ENCODE measurements at places on chromosomes 2 and 18.

DNA sequence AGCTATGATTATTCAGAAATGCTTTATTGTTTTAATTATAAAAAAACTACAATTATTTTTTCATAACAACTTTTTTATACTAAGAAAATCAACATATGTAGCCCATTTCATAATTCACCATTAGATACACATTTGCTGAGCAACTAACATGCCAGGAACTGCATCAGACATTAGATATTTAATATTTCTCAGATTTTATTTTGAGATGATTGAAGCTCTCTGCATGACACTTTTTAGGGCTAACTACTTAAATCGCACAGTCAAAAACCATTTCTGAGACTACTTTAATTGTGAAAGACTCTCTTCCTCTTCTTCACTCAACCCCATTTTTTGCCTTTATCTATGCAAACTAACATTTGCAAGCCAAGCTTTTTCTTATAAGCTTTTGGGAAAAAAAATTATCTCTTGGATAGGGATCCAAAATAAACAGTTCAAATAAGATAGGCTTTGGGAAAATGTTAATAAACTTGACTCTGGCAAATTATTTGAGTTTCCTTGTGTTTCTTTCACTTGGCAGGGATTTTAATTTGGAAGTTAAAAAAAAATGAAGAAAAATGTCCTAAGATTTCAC lies 9.1 kb upstream of the COL3A1 start:
- DNase-seq, result no peak

DNA sequence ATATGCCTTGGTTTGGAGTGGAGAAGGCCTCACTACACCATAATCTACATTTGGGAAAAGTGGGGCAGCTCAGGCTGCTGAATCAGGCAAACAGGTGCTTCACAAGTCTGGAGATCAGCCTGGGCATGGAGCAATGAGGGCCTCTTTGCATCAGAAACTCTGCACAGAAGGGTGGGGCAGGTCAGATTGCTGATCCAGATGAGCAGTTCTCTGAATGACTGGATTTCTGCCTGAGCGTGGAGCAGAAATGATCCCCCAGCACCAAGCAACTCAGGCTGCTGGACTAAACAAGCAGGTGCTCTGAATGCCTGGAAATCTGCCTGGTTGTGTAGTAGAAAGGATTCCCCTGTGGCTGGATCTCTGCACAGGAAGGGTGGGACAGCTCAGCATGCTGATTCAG lies 605.3 kb upstream of the ZNF804A start:
- no peak for DNase-seq

GRCh38 chr18:74486119-74486849 lies 9.9 kb upstream of the CNDP2 start:
- DNase-seq, result no peak

DNA sequence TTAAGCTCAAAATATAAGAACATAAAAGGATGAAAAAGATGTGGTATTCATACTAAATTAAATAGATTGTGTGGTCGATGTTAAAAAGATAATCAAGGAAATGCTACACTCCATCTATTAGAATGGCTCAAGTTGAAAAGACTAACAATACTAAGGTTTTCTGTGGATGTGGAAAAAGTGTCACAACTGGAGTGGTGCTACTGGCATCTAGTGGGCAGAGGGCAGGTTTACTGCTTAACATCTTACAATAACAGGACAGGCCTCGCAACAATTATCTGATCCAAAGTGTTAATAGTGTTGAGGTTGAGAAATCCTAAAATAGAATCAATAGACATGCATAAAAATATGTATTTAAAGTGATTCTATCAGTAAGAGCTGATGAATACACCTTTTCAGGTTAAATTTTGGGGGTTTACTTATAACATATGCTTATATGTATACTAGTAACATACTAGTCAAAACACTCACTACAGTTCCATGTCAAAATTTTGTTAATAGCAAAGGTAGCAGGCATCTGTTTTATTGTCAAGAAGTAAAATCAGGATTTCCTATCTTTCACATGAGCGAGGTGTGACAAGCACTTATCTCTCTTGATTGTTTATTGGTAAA lies 91.5 kb upstream of the TMEFF2 start:
- DNase-seq, result peak; percentile 65

GRCh38 chr2:33488715-33489540 lies 12.5 kb downstream of the RASGRP3 start:
- no peak for DNase-seq

DNA sequence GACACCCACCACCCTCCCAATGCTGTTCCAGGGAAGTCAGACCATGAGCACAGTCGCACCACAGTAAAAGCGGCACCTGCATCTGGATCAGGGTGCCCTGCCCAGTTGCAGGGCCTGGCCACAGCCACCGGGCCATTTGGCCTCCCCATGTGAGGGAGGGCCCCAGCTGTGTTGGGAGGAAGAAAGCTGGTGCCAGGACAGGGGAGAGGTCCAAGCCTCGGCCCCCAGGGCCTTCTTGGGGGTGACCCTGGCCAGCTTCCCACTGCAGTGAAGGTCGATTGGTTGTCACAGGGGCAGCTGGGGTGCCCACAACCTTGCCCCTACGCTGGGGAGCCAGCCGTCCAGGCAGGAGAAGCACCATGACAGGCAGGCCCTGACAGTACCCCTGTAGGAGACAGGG lies 183.2 kb upstream of the RAB6C start:
- DNase-seq, result no peak

DNA sequence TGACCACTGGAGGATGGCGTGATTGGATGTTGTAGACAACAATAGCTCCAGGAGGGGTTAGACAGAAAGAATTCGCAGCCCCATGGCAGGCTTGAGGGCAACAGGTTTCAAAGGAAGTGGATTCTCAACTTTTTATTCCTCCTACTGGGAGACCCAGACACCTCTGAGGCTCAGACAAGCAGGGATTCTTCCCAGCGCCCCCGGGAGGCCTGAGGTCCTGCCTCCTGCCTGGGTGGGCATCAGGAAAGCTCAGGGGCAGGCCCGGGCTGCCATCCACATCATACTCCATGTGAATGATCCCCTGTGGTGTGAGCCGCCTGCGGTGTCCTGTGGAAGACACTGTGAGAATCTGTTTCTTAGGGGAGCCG lies 203.5 kb downstream of the CYP26B1 start:
- no peak for DNase-seq

GRCh38 chr2:68829749-68830148 lies 41.4 kb downstream of the BMP10 start:
- DNase-seq, result no peak

GRCh38 chr2:132876745-132877391 lies 206.9 kb upstream of the LYPD1 start:
- DNase-seq, result no peak

DNA sequence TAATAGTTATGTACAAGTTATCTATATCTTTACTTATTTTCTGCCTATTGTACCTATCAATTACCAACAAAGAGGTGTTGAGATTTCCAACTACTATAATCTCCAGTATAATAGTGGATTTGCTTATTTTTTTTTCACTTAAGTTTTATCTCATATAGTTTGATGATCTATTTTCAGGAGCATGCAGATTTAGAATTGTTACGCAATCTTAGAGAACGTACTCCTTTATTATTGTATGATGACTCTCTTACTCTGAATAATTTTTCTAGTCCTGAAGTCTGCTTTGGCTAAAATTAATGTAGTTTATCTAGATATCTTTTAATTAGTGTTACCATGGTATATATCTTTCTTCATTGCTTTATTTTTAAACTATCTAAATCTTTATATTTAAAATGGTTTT lies 205.2 kb downstream of the SCG2 start:
- DNase-seq, result no peak

DNA sequence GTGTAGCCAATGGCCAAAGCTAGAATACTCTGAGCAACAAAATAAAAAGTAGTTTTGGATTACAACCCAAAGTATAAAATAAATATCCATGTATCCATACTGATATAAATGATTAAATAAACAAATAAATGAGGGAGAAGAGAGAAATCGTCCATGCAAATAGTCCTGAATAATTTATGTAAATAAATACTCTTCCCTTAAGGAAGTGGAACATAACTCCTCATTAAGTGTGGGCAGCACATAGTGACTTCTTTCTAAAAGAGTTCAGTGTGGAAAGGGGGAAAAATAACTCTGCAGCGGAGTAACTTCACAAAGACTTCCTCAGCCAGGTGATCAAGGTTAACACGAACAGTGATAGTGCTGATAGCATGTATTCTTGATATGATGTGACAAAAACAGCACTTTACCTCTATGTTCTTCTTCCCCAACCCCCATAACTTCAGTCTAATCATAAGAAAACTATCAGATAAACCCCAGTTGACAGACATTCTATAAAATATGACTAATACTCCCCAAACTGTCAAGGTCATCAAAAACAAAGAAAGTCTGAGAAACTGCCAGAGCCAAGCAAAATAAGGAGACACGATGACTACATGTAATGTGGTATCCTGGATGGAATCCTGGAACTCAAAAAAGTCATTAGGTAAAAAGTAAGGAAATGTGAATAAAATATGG lies 30.7 kb downstream of the METTL8 start:
- no peak for DNase-seq

- peak; percentile 32 for DNase-seq
Observed at GRCh38 chr2:161238560-161239325, 69.5 kb upstream of the PSMD14 start.

- no peak for DNase-seq
Observed at GRCh38 chr2:101818531-101819451, 121.3 kb downstream of the MAP4K4 start.

DNA sequence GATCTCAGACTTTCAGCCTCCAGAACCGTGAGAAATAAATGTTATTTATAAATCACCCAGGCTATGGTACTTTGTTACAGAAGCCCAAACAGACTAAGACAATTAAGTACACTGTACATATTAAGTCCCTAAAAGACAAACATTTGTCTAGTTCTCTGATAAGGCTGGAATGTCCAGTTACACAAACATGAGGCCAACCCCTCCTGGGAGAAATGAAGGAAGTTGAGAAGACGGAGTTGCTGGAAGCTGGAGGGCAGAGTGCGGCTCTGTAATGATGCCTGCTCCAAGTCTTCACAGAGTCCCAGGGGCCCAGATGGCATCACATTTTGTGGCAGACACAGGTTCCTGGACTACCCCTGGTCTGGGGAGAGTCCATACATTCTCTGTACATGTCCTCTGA lies 79.2 kb upstream of the ST8SIA3 start:
- no peak for DNase-seq

DNA sequence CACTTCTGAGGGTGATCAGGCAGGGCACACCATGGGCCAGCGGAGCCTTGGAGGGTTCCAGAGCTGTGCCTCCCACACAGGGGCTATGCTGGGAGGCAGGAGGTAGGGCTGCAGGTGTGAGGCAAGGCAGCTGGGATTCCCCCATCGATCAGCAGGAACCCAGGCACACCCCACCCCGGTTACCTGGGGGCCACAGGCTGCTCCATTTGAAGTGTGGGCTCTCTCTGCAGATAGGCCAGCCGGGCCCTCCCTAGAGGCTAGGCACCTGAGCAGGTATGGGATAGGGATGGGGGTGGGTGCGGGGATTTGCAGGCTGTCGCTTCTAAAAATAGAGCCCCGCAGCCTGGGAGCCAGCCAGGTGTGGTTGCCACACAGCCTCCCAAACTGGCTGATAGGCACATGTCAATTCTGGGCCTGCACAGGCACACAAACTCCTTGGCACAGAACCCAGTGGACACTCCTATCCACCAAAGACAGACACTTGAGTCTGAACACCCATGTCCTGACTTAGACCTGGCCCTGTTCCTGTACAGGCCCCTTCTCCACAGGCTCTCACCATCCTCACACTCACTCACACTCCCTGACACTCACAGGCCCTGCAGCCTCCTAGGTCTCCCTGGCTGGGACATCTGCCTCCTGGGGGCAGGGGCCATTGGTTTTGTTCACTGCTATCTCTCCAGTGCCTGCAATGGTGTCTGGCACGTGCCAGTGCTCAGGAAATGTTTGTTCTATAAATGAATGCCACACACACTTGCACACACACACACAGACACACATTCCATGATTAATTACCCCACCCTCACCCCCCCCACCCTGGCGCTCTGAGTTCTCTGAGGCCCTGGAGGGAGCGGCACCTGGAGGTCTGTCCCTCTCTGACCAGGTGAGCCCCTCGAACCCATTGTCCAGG lies 73.4 kb downstream of the ZFP36L2 start:
- no peak for DNase-seq

- DNase-seq, result no peak
Observed at GRCh38 chr2:26687801-26688200, 4.7 kb upstream of the KCNK3 start.

- DNase-seq, result no peak
Observed at GRCh38 chr2:120491111-120491625, 145.2 kb downstream of the INHBB start.

GRCh38 chr2:197915548-197916265 lies 111.3 kb downstream of the PLCL1 start:
- DNase-seq, result no peak

GRCh38 chr18:69161383-69162028 lies 239.2 kb upstream of the DOK6 start:
- DNase-seq, result no peak

- no peak for DNase-seq
Observed at GRCh38 chr18:34342960-34343359, 118.2 kb upstream of the NOL4 start.

GRCh38 chr2:227363756-227364155 lies 15.3 kb downstream of the TM4SF20 start:
- DNase-seq, result no peak

- no peak for DNase-seq
Observed at GRCh38 chr2:15782009-15782751, 158.2 kb upstream of the MYCN start.

GRCh38 chr2:129922571-129923264 lies 56.7 kb upstream of the RAB6C start:
- no peak for DNase-seq

GRCh38 chr2:150643114-150643725 lies 155.8 kb upstream of the RND3 start:
- DNase-seq, result no peak

GRCh38 chr2:191202209-191202721 lies 42.9 kb upstream of the MYO1B start:
- DNase-seq, result no peak

GRCh38 chr2:109069331-109070194 lies 59.4 kb upstream of the SH3RF3 start:
- no peak for DNase-seq

DNA sequence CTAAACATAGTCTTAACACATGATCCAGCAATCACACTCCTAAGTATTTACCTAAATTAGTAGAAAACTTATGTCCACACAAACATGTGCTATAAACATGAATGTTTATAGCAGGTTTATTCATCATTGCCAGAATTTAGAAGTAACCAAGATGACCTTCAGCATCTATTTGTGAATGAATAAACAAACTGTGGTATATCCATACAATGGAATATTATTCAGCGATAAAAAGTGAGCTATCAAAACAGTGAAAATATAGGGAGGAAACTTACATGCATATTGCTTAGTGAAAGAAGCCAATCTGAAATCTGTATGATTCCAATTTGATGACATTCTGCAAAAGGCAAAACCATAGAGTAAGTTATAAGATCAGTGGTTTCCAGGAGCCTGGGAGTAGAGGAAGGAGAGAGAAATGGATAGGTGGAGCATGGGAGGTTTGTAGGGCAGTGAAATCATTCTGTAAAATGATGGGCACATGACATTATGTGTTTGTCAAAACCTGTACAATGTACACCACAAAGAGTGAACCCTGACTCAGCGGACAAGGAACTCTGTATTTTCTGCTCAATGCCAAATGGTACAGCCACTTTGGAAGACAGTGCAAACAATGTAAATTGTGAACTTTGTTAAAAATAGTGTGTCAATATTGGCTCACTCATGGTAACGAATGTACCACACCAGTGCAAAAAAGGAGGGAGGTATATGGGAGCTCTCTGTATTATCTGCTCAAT lies 61.9 kb upstream of the IGFBP2 start:
- DNase-seq, result no peak

- no peak for DNase-seq
Observed at GRCh38 chr2:69624131-69624530, 19.4 kb downstream of the AAK1 start.

GRCh38 chr18:48171490-48172188 lies 237.5 kb downstream of the ZBTB7C start:
- no peak for DNase-seq

Measured in NCI-H460 (cell line).